ENCODE measurements at places on chromosomes 7 and 10.
A peak's percentile ranks its signal among the peaks of the same experiment; 100 is the strongest.

DNA sequence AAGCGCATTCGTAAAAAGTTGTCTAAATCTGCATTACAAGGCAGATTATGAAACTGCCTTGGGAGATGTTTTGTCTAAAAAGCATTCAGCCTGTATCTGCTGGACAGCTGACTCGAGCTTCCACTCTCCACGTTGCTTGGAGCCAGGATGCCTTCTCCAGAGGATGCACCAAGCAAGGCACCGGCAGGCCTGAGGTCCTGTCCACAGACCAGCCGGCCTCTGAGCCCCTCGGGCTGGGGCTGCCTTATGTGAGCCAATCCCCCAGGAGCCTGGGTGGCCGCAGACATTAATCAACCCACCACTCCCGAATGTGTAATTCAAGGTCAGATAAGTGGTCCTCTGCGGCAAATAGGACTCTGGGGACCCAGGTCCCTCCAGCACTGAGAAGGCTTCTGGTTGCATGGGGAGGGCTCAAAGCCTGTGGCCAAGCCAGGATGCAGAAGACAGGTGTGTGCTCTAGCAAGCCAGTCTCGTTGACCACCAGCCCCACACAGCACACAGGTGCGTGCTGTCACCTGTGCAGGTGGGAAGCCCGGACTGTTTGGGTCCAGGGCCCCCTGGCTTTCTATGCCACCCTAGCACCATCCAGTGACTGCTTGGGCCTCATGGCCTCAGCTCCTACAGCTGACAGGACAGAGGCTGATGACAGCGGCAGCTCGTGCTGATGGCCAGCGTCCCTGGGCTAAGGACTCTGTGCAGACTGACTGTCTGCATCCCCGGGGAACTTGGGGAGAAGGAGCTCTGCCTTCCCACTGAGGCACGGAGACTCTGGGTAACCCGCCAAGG lies 4.8 kb upstream of the RET start:
- no peak for DNase-seq

- DNase-seq: peak; percentile 12
Observed at GRCh38 chr10:74292871-74293427, 141.9 kb downstream of the ADK start.

GRCh38 chr10:11528286-11528685 lies 83.2 kb downstream of the USP6NL start:
- DNase-seq: no peak

DNA sequence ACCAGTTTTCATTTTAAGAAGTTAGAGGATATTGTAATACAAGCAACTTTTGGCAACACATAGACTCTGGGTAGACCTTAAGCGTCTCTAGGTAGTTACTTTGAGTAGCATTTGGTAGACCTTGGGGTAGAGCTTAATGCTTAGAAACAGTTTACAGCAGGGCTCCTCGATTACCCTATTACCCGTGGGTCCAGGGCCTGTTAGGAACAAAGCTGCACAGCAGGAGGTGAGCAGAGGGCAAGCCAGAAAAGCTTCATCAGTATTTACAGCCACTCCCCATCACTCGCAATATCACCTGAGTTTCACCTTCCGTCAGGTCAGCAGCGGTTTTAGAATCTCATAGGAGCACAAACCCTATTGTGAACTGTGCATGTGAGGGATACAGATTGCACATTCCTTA lies 173.5 kb downstream of the TSPAN12 start:
- DNase-seq: no peak

Data from NCI-H2081 (cell line).